Kasumi-1 (cell line): ENCODE measurements at places on chromosomes 5 and 9.

DNA sequence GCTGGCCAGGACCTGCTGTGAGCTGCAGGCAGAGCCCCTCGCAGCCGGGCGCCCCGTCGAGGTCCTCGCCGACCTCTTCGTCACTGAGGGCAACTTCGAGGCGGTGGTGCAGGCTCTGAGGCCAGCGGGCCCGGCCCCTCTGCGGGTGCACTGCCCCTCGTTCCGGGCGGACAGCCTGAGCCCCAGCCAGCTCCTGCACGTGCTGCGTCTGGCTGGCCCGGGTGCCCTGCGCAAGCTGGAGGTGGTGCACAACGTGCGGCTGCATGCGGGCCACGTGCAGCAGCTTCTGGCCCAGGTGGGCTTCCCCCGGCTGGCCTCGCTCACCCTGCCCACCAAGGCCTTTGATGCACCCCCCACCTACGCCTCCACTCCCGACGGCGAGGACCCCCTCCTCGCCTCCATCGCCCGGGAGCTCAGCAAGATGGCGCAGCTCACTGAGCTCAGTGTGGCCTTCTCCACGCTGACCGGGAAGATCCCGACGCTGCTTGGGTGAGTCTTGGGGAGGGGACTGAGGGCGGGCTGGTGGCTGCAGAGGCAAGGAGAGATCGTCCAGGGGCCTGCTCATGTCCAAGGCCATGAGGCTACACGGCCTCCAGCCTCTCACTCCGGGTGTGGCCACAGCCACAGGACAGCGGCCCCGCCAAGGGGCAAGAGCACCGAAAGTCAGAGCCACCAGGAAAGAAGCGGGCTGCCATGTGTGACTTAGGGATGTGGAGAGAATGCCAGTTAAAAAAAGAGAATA, 825 bp downstream of the LRRC14B start:
- no peak for DNase-seq

GRCh38 chr5:96601715-96602244, 60.4 kb upstream of the CAST start:
- peak; percentile 77 for DNase-seq

GRCh38 chr9:73176450-73176875, 24.8 kb downstream of the ANXA1 start:
- no peak for DNase-seq

DNA sequence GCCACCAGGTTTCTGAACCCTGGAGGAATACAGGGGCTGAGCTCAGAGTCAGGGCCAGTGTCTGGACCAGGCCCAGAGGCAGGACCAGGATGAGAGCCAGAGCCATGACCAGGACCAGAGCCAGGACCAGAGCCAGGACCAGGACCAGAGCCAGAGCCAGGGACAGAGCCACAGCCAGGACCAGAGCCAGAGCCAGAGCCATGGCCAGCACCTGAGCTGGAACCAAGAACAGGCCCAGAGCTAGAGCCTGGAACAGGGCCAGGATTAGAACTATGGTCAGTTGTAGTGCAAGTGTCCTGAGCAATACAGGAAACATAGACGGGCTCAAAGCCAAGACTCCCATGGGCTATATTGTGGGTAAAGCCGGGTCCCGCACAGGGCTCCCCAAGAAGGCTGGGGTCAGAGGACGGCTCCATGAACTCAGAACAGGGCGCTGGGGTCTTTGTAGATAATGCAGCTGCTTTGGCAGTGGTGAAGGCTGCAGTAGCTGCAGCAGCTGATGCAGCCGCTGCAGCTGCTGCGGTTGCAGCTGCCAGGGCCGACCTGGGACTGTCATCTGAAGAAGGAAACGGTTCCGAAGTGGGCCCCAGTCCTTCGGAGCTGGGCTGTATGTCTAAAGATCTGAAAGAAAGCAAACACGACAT, 559 bp downstream of the SPAG8 start:
- no peak for DNase-seq

- no peak for DNase-seq
Observed at GRCh38 chr9:78989031-78989658, 582.6 kb upstream of the TLE4 start.

GRCh38 chr5:179262126-179262920, 82.9 kb downstream of the ADAMTS2 start:
- DNase-seq, result no peak

- no peak for DNase-seq
Observed at GRCh38 chr5:35847961-35848360, 8.7 kb upstream of the IL7R start.

- no peak for DNase-seq
Observed at GRCh38 chr5:137758715-137759306, 4.6 kb upstream of the HNRNPA0 start.

- DNase-seq, result no peak
Observed at GRCh38 chr5:156584871-156585270, 257.9 kb downstream of the SGCD start.

- peak; percentile 13 for DNase-seq
Observed at GRCh38 chr5:123371575-123372179, 51.5 kb downstream of the CEP120 start.

DNA sequence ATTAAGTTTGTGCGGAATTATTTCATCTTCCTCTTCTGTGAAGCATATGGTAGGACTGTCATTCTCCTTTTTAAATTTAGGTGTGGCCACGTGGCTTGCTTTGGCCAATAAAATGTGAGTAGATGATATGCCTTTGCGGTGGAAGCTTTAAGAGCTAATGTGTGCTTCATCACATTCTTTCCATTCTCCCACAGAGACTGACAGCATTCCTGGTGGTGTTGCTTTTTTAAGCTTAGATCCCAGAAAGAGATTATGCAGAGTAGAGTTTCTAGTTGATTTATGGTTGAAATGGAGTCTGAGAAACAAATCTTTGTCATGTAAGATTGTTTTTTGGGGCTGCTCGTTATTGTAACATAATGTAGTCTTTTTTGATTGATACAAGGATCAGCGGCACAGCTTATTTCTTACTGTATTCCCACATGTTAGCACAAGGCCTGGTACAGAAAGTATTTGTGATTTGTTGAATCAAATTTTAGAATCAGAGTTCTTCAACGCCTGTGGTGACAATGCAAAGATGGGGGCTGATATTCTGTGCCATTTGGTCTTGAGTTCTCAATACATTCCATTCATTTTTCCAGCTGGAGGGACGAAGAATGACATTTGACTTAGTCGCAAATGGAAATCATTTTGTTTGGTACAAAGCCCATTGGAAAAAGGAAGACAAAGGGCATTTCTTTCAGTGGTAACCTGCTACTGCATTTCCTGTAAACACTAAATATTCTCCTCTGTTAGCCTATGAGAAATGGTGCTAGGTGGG, 209.9 kb upstream of the VLDLR start:
- DNase-seq, result no peak

DNA sequence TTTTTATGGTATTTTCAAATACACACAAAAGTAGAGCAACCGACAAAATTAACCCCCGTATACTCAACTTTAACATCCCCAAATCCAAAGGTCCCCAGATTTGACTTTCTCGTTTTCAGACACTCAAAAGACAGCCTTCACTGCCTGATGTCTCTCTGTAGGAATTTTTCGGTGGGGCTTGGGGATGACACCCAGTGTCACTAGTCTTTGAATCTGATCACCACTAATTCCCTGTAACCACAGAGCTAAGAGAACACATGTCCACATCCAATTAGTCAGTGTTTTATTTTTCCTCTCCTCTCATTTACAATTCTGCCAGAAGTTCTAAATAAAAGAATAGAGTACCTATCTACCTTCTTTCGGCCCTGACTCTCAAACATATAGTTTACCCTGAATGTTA, 324.6 kb downstream of the ARL15 start:
- no peak for DNase-seq

- no peak for DNase-seq
Observed at GRCh38 chr9:83435301-83435700, 102.9 kb downstream of the FRMD3 start.

DNA sequence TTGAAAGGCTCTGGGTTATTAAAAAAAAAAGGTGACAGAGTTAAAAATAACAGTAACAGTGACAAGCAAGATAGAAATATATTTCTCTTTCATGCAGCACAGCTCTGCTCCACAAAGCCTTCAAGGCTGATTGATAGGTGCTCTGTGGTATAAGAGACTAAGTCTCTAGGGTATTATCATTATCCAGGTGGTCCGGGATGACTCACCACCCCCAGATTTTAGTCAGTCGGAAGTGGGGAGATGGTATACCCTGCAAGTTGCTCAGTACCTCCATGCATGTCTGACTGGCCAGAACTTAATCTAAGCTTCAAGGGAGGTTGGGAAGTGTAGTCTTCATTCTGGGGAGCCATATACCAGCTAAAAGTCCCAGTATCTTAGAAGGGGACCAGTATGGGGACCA, 76.1 kb downstream of the SLC1A3 start:
- DNase-seq, result no peak

- no peak for DNase-seq
Observed at GRCh38 chr5:180208435-180209081, 453 bp downstream of the RASGEF1C start.

DNA sequence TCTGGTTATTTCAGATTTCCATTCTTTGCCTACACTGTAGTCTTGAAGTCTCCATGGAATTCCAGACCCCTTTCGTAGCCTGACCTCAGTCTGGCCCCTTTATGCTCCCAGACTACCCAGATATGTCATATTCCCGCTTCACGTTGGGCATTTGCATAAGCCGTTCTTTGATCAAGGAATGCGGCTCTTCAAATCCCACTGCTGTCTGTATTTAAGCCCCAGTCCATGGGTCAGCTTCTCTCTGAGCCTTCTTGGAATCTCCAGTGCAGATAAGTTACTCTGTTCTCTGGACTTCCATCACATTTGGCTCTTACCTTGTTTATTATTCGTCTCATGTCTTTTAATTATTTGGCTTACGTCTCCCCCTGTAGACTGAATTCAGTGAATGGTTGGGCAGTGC, 97.4 kb downstream of the PARP8 start:
- DNase-seq, result no peak

DNA sequence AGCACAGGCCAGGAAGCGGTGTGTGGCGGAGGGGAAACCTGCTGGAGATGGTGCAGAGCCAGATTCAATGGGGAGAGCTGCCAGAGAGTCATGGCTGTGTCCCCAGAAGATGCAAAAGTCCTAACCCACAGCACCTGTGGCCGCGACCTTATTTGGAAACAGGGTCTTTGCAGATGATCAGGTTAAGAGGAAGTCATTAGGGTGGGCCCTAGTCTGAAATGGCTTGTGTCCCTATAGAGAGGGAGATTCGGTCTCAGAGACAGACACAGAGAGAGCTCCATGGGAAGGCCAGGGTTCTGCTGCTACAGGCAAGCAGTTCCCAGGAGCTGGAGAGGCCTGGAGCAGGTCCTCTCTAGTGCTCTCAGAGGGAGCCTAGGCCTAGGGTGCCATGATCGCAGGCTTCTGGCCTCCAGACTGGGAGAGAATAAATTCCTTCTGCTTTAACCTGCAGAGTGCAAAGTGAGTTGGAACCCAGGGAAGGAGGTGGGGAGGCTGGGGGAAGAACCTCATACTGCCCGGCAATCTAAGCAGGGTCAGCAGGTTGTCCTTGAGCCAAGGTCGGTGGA, 1.9 kb upstream of the LPCAT1 start:
- no peak for DNase-seq

DNA sequence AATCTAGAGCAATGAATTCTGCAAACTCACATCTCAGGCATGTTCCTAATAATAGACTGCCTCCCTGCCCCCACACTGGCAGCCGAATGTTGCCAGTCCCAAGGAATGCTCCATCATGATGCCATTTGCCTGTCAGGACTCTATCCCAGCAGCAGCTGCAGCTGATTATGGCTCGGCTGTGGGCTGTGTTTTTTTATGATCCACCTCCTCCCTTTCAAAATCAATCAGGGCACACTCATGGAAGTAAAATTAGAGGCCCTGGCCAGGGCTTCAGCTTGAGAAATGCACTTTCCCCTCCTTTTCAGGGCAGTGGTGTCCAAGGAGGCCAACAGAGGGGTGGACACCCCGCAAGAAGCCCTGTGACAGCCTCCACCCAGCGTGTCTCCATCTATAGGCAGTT, 176.7 kb upstream of the S1PR3 start:
- DNase-seq, result no peak

GRCh38 chr5:1745123-1745795, 54.4 kb downstream of the MRPL36 start:
- DNase-seq, result no peak

- DNase-seq, result no peak
Observed at GRCh38 chr5:169115461-169116124, 185.3 kb downstream of the SLIT3 start.
